ENCODE measurements at places on chromosomes 2 and 18.
A peak's percentile ranks its signal among the peaks of the same experiment; 100 is the strongest.

- DNase-seq = no peak
These were observed 236.9 kb downstream of the LDLRAD4 start for GRCh38 chr18:13455471-13455870.

DNA sequence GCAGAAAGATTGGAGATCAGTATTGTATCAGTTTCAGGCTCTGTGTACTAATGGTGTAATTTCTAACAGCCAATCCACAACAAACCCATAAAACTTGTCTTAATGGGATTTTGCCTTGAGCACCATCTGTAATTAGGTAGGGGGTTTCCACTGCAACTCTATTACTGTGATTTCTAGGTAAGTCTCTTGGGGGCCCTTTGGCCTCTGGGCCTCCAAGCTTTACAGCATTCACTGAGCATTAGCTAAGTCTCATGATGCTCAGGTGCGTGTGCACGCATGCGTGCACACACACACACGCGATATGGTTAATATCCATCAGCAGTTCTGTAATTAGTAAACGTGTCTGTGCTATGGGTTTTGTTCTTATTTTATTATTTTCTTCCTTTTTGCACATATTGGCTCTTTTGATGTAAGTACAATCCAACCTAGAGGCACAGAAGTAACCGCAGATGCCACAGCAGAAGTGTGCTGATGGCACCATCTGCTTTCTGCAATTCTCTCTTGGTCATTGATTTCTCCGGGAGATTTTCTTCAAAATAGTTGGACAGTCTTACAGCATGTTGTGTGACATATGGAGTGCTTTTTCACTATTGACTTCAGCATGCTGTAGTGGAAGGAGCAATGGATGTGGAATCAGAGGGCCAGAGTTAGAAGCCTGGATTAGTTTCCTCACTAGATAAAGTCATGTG, 592.0 kb downstream of the LRRTM4 start:
- DNase-seq = no peak

GRCh38 chr2:164198256-164198655, 423.0 kb downstream of the GRB14 start:
- DNase-seq = no peak

DNA sequence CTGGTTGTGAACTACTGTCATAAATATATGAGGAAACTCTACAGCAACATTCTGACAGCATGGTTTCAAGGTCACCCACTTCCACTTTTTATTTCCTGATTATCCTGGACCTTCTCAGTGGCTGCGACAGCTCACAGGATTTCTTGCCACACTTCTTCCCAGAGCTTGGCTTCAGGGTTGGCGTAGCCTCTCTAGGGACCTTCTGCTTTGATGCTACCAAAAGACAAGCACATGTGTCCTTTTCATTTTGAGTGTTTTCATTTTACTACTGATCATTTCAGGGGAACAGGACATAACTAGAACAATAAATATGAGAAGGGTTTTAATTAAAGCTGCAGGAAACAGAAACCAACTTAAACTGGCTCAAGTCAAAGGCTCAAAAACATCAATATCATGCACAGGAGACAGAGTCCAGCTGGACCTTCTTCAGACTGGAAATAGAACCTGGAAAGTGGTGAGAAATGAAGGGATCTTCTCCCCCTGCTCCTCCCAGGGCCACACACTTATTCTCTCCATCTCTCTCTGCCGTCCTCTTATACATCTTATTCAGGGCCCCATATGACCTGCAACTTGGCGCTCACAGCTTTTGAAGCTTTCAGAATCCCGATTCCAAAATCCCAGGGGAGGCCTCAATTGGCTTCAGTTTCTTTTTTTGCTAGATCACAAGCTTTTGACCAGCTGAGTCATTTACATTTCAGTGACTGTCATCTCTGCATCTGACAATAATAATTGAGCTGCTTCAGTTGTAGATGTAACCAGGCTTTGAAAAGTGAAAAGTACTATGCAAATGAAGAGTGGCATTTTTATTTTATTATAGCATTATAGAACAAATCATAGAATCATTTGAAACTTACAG, 9.7 kb downstream of the VIT start:
- DNase-seq = no peak

- DNase-seq = no peak
These were observed 345.5 kb downstream of the SETBP1 start for GRCh38 chr18:45026162-45026561.

GRCh38 chr18:8756571-8756970, 51.2 kb downstream of the MTCL1 start:
- no peak for DNase-seq

DNA sequence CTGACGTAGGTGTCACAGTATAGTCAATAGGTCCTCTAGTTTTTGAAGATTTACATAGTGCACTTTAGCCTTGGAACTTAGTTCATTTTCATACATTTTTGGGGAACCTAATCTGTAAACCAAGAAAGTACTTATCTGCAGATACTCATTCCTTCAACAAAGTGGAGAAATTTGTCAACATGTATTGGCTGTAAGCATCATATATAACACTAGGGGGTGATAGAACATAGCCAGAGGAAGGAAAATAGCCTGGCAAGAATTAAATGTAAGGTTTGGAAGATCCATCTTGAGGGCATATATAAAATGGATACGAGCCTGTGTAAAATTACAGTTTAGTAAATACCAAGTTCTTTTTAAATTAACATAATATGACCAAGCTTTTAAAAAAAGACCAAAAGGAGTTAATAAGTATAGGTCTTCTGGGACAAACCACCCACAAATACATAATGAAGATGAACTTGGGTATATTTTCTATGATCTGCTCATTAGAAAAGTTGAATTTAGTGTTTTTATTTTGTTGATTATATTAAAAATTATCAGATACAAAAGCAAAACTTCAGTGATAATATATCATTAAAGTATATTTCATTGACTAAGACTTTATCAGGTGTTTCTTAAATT, 18.2 kb downstream of the RPL37A start:
- DNase-seq = peak; percentile 51

DNA sequence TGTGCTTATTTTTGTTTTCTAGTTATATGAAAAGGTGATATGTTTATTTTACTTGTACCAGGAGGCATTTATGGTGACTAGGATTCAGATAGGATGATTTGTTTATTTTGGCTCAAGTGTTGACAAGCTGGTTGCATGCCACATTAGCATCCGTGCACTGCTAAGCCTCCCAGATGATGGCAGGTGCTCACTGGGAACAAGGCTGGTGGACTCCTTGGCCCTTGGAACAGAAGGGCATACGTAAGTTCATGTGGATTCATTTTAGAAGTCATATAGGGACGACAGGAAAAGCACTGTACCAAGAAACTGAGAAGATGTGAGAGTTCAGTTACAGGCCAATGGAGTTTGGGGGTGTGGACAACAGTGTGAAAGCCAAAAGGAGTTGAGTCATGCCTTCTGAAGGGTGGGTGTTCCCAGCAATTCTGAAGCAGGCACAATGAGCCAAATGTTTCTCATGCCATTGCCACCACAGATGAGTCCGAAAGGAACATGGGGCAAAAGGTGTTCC, 166.2 kb downstream of the PHLPP1 start:
- DNase-seq = peak; percentile 65

- no peak for DNase-seq
These were observed 485.1 kb downstream of the THSD7B start for GRCh38 chr2:137250401-137250800.

DNA sequence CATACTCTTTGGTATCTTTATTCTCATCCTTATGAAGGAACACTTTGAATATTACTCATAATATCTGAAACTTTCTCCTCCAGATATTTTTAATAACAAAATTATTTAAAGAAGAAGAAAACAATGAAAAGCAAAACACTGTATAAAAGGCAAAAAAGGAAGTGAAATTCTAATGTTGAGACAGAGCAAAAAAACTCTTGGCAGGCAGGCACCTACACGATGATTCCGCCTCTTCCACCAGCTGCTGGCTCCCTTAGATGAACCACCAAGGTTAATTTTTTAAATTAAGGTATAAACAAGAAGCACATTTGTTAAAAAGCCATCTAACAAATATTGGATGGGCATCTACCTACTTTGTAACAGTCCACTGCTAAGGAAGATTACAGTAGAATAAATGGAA, 434.7 kb downstream of the EPHA4 start:
- no peak for DNase-seq

GRCh38 chr2:24276349-24276899, 83.9 kb downstream of the ITSN2 start:
- DNase-seq = no peak

DNA sequence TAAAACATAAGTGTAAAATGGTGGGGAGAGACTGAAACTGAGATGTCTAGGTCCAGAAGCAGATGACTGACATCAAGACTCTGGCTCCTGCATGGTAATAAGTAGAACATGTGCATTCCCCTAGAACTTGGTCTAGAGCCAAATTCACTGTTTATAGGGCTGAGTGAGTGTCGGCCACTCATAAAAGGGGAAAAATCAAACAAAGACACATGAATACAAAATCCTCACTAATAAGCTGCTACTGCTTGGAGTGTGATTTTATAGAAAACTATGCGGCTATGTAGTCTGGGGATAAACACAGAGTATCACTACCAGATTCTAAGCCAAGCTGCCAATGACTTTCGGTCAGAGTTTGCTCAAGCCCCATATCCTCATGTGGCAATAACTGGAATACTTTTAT, 1080.8 kb upstream of the DDX18 start:
- no peak for DNase-seq

- DNase-seq = no peak
These were observed 66.8 kb upstream of the STK39 start for GRCh38 chr2:168314236-168314635.

DNA sequence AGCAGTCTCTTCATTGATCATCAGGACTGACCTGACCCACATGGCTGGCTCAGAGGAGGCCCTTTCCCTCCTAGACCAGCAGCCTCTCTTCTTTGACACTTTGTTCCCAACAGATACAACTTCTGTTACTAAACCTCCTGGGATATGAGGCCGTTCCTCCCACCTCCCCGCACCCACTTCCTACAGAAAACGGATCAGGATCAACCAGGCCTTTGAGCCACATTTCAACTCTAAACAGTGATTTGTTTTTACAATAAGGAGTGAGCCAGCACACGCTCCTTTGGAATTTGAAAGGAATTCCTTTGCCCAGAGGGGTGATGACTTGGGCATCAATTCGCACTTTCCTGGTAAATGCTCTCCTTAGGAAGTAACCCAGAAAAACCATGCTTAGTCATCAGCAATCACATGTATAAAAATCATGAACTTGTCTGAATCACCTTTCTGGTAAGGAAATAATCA, 180.4 kb downstream of the FAM124B start:
- peak; percentile 81 for DNase-seq

- DNase-seq = no peak
These were observed 608.9 kb downstream of the SUCLG1 start for GRCh38 chr2:83850071-83850725.

DNA sequence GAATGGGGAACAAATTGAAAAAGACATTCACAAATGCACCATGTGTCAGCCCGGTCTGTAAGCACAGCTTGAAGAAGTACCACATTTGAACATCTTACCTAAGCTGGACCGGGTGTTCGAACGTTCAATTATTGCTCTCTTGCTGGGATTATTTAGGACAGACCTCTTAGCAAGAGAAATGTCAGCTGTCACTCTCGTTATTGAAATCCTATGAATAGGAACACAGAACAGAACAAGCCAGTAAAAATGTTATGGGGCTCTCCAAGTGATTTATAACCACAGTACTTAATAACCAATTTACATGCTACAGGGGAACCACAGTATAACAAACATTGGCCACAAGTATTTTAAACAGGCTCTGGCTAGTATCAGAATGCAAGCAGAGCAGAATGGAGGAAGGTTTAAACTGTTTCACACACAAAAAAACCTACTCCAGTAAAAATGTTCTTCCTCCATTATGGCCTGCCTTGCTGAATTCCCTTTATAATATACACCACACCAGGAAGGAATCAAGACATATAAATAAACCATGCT, 32.5 kb upstream of the ARL5A start:
- no peak for DNase-seq

- DNase-seq = no peak
These were observed 478.9 kb upstream of the HS6ST1 start for GRCh38 chr2:128797533-128797932.

DNA sequence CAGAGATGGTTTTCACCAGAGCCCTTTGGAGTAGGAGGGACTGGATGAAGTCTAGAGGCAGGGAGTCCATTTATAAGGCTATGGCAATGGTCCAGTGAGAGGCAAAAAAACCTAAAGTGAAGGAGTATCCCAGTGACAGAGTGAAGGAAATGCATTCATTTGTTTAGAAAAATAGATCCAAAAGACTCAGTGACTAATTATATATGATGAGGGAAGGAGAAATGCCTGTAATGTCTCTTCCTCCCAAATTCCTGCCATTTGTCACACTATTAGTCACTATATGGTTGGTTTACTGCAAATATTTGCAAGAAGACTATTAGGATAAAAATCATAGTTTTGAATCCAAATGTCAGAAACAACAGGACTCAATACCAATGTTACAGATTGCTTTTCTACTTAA, 104.2 kb downstream of the ZNF521 start:
- no peak for DNase-seq

GRCh38 chr2:98882971-98883779, 52.9 kb downstream of the CRACDL start:
- no peak for DNase-seq

- no peak for DNase-seq
These were observed 417.5 kb upstream of the MYT1L start for GRCh38 chr2:2748399-2749205.

- no peak for DNase-seq
These were observed 94.4 kb downstream of the EIPR1 start for GRCh38 chr2:3283206-3283605.

- DNase-seq = peak; percentile 55
These were observed 25.0 kb upstream of the RAPGEF4 start for GRCh38 chr2:172710584-172711047.

DNA sequence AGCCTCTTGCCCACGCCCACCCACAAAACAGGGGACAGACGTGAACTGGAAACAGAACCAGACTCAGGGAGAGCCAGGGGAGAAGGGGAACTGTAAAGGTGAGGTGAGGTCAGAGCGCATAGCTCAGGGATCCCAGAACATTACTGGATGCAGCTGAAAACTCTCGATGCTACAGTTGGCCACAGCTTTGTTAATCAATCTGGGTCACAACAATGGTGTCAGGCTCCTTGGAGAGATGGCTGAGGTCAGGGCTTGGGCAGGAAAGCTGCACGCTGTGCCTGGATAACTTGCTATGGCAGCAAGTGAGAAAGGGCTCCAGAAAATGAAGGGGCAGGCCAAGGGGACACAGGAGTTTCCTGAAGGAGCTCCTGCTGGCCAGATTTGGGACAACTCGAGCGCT, 263.3 kb downstream of the TFCP2L1 start:
- no peak for DNase-seq

GRCh38 chr2:207860685-207861084, 91.0 kb upstream of the FZD5 start:
- DNase-seq = no peak

DNA sequence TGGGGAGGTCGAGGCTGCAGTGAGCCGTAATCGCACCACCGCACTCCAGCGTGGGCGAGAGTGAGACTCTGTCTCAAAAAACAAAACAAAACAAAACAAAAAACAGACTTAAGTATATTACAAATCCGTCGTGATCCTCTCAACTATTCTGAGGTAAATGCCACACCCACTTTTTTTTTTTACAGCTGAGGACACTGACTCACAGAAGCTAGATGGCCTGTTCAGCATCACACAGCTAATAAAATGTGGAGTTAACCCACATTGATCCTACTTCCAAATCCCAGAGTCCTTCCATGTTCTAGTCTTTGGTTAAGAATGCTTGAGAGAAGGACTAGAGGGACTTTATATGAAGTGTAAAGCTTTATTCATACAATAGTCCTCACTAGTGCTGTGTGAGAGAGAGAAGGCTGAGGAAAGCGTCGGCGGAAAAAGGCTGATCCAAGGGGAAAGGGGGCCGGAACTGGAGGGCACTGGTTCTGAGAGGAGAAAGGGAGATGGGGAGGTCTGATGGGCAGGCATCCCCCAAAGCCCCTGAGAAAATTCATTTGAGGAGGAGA, 627 bp downstream of the RNF25 start:
- peak; percentile 19 for DNase-seq

Data from HTR-8/SVneo (cell line).